AG10803 (cell line): ENCODE measurements at places on chromosomes 7 and 10.

GRCh38 chr10:61559615-61560014, 103.1 kb upstream of the CABCOCO1 start:
- DNase-seq = no peak

- DNase-seq = no peak
Observed at GRCh38 chr10:104340641-104341040, 2.4 kb upstream of the ITPRIP start.

GRCh38 chr10:34408956-34409355, 406.1 kb downstream of the PARD3 start:
- DNase-seq = no peak

DNA sequence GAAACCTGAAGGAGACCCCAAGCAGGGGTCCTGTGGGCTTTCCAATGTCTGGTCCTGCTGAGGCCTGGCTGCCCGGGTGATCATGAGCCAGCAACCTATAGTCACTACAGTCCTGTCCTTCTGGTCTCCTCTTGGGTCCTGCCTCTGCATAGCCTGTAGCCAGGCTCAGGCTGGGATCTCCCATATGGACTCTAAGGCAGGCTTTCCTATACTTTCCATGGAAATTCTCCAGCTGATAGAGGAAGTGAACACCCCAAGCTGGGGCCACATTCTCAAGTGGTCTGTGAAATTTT, 26.4 kb downstream of the ANXA8 start:
- no peak for DNase-seq

DNA sequence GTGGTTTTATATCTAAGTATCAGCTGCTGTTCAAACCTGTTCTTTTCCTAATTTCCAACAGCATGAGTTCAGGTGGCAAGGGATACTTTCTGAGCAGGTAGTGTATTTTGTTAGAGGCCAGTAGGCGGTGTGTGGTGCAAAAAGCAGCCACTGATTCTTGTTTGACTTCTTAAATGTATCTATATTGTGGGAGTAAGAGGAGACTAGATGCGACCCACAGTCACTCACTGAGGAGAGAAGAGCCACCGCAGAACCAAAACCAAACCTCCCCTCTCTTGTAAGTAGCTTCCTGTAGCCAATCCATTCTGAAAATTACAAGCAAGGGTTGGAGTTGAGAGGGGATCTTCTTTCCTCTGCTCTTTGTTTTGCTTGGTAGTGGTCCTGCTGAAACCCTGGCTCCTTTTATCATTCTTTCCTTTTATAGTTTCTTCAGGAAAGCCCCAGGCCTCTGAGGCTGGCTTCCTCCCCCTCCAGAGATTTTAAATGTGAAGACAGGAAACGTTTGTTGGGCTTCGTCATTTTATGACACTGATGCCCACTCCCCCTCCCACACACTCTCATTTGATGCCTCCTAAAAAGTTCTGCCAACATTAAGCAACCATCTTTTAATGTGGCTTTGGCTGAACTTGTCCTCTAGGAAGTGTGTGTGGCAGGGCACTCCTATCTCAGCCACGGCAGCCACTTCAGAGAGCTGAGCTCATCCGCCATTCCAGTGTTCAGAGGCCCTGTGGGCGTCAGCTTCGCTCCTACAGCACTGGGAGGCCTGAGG, 566.0 kb downstream of the SUGCT start:
- DNase-seq = peak; percentile 71

- DNase-seq = no peak
Observed at GRCh38 chr7:32143301-32143700, 73.1 kb upstream of the PDE1C start.

DNA sequence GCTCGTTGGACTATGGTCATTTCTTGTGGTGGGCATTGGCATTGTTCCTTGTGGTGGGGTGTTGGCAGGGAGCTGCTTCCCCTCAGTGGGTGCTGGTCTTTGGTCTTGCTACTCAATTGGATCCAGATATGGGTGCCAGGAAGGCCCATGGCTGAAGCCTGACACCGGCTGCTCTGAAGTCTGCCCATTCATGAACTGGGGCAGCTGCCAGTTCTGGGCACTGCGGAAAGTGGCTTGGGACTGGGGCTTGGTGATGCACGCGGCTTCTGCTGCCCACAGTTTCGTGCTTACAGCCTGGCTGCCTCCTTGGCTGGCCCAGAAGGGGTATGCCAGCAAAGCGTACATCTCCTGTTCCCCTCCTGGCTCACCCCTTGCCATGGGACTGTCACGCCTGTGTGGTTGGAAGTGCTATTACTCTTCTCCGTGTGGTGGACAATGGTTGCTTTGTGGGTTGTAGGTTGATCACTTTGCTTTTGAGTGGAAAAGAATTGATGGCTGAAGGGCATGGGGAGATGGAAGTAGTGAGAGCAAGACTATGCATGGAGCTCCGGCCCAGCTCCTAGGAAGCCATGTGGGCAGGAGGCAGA, 54.7 kb downstream of the ADAMTS14 start:
- no peak for DNase-seq

DNA sequence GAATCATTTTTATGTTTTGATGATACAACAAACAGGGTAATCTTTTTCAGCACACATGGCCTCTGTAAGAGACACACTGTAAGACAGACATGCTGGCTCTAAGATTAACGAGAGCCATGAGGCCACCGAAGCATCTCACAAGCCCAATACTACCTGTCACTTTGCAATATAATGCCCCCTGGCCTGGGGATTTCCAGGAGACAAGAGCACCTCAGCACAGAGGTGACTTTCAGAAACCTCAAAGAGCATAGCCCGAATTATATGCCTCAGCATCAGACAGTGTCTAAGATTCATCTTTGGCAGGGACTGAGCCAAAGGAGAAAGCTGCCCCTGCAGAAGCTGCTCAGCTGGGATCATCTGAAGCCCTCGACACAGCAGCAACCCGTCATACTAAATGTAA, 44.2 kb upstream of the TMEM213 start:
- no peak for DNase-seq
